ENCODE measurements at places on chromosomes 1 and 21.

GRCh38 chr1:193427524-193427923 is 241.1 kb upstream of the B3GALT2 start:
- DNase-seq: no peak

DNA sequence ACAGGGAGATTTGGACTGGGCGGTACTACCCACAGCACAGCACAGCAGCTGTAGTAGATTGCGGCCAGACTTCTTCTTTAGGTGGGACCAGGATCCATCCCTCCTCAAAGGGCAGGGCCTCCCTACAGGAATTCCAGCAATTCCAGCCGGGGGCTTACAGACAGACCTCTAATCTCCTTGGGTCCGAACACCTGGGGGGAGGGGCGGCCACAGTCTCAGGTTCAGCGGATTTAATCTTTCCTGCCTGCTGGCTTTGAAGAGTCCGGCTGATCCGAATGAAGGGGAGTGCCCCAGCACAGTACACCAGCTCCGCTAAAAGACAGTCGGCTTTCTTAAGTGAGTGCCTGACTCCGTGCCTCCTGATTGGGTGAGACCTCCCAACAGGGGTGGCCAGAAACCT is 1708.5 kb downstream of the BRINP3 start:
- no peak for DNase-seq

DNA sequence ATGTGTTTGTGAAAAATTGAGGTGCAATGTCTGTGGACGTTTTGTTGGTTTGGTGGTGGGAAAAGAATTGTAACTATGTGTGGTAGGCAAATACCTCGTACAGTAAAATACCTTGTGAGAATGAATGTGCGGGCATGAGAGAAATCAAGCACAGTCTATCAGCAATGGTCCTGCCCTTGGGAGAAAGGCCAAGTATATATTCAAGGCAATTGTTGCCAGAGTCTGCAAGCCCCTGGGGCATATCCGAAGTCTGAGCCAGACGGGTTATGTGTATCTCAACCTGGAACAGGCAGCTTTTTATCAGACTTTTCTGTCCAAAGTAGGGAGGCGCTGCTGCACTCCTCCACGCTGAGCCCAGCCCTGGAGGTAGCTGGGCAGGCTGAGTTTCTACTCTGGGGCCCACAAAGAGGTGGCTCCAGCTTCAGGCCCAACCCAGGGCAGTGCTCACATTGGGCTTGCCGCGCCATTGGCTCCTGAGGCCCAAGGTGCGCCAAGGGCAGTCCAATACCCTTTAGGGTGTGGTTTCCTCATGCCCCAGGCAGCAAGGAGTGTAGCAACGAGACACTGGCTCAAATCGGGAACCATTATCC is 9.4 kb upstream of the GNL2 start:
- DNase-seq: no peak

GRCh38 chr1:147641291-147641690 is 29.0 kb downstream of the ACP6 start:
- DNase-seq: no peak

GRCh38 chr1:246690100-246690499 is 34.1 kb upstream of the SCCPDH start:
- no peak for DNase-seq

DNA sequence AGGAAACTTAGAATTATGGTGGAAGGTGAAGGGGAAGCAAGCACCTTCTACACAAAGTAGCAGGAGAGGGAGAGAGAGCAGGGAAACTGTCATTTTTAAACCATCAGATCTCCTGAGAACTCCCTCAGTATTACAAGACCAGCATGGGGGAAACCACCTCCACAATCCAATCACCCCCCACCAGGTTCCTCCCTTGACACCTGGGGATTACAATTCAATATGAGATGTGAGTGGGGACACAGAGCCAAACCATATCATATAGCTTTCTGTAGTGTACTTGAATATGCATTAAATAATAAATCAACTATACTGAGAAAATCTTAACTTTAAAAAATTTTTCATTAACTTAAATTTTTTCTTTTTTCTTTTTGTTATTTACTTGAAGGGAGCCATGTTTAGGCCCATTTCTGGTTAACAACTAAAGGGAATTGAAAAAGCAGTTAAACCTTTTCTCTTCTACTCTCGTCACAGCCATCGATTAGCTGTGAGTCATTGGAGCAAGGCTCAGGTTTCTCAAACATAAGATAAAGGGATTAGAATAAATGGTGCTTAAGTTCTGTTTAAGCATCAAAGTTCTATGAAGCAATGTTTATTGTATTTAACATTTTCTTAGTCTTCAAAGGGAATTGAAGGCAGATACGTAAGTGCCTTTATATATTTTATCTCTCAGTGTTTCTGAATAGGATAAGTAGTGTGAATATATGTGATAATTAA is 72.2 kb upstream of the DPT start:
- no peak for DNase-seq

- DNase-seq: peak; percentile 31
Observed at GRCh38 chr1:111032295-111032897, 68.7 kb upstream of the LRIF1 start.

DNA sequence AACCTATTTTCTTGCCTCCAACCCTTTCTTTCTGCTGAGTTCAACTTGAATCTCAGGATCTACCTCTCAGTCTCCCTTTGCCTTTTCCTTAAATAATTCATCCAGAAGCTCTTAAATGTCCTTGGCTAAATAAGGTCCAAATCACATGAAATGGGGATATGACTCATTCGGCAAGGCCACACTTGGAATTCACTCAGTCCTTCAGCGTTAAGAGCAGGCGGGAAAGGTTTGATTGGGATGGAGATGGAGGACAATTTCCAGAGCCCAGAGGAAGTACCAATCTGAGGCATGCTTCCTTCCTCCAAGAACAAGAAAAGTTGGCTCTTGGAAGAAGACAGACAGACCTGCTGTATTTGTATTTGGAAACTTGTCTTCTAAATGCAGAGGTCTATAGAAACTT is 128.5 kb downstream of the PROX1 start:
- no peak for DNase-seq

GRCh38 chr1:206547104-206547503 is 39.8 kb downstream of the RASSF5 start:
- no peak for DNase-seq

- no peak for DNase-seq
Observed at GRCh38 chr1:239952348-239953308, 139.1 kb upstream of the FMN2 start.

DNA sequence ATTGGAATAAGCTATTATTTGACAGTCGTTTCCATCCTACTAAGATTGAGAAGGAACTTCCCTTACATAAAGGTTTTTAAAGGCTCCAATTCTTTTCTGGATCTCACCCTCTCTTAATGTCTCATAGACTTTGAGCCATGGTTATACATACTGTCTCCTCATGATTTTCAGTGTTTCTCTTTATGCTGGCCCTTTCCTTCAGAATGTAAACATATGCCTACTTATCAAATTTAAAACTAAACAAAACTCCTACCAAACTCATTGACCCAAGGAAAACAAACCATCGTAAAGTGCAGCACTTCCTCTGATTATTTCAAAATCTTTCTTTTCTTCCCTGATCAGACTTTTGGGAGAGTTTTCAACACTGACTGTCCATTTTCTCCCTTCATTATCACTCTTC is 163.4 kb upstream of the DPYD start:
- DNase-seq: no peak

DNA sequence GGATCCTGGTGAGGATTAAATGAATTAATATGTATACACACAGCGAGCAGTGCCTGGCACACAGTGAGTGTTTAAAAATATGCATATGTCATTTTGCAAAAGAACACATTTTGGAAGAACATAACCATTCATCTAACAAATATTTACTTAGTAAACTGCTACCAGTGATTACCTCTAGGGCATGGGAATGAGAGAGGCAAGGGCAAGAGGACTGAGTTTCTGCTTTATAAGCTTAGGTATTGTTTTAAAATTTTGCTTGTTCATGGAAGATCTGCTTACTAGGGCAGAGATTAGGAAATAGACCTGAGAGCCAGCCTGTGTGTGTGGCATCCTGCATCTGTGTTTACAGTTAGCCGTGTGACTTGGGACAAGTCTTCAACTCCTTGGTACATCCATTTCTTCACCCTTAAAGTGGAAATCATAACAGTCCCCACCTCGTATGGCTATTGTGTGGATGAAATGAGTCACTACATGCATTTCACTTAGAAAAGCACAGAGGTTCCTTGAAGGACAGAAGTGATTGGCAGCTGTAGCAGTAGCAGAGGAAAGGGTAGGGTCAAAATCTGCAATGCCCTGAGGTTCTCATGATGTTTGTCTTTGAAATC is 198.5 kb upstream of the FMN2 start:
- DNase-seq: no peak

- DNase-seq: no peak
Observed at GRCh38 chr1:16064536-16065268, 8.7 kb downstream of the FAM131C start.

DNA sequence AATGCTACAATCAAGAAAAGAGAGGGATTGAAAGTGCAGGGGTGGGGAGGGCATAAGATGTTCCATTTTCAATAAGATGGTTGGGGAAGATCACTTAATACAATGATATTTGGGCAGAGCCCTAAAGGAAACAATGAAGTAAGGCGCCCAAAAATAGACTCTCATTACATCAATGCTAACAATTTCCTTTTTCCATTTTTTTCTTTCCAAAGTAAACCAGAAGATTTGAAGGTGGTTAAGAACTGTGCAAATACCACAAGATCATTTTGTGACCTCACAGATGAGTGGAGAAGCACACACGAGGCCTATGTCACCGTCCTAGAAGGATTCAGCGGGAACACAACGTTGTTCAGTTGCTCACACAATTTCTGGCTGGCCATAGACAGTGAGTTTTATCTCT is 16.8 kb downstream of the IFNAR2 start:
- DNase-seq: no peak

DNA sequence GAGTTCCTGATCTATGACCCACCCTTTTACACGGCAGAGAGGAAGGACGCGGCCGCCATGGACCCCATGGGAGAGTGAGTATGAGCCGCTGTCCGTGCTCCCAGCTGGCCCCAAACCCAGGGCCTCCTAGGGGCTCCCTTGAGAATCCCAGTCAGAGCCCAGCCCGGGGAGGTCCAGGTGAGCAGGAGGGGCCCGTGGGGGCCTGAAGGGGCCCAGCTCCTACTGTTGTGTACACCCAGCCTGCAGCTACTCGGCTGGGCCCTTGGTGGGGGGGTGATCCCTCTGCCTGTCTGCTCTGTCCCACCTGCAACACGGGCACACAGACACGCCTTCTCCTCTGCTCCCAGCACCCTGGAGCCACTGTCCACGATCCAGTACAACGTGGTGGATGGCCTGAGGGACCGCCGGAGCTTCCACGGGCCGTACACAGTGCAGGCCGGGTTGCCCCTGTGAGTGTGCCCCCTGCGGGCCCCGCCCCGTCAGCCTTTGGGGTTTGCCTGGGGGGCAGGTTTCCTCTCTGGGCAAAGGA is 28.6 kb upstream of the LRRC3 start:
- DNase-seq: no peak

- DNase-seq: no peak
Observed at GRCh38 chr1:87864676-87865075, 536.0 kb downstream of the LMO4 start.

DNA sequence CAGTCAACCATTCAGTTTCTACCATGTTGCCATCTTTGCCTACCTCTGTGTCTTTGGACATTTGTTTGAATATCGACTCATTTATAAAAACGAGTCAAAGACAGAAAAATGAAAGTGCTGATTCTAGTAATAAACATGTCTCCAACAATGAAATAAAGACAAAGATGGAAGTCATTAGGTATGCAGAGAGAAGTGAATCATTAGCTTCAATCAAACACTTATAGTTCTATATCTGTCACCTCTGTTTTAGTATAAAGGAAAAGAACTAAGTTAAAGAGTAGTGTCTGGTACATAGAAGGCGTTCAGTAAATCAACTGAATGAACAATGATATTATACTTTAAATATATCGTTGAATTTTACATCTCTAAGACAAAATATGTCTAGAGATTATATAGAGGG is 1.7 kb upstream of the TSPAN2 start:
- no peak for DNase-seq

DNA sequence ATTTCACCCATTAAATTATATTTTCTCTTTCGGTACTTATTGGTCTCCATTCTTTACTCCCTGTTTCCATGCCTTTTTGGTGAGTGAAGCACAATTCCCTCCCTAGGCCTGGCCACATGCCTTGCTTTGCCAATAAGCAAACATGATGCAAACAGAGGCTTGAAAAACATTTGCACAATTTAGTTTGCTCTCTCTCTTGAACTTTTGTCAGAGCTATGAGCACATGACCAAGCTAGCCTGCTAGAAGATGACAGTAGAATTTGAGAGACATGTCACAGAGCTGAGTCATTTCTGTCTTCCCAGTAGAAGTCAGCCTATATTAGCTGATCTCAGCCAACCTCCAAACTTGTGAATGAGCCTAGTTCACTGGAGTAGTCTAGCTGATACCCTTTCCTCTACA is 24.6 kb downstream of the ANGPTL3 start:
- peak; percentile 95 for DNase-seq

DNA sequence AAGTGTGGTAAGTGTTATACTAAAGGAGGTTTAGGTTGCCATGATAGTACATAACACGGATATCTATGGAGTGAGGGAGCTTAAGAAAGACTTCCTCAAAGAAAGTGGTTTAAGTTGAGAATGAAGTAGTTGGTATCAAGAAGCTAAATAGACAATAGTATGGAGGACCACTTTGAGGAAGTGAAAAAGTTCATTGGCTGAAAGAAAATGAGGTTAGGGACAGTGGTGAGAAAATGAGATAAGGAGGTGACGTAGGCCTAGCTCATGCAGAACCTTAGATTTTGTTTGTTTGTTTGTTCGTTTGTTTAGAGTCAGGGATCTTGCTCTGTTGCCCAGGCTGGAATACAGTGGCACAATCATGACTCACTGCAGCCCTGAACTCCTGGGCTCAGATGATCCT is 72.2 kb upstream of the PPIH start:
- no peak for DNase-seq

GRCh38 chr1:208413006-208413405 is 168.8 kb upstream of the PLXNA2 start:
- no peak for DNase-seq

GRCh38 chr1:110594456-110595352 is 11.5 kb downstream of the KCNA2 start:
- DNase-seq: no peak

DNA sequence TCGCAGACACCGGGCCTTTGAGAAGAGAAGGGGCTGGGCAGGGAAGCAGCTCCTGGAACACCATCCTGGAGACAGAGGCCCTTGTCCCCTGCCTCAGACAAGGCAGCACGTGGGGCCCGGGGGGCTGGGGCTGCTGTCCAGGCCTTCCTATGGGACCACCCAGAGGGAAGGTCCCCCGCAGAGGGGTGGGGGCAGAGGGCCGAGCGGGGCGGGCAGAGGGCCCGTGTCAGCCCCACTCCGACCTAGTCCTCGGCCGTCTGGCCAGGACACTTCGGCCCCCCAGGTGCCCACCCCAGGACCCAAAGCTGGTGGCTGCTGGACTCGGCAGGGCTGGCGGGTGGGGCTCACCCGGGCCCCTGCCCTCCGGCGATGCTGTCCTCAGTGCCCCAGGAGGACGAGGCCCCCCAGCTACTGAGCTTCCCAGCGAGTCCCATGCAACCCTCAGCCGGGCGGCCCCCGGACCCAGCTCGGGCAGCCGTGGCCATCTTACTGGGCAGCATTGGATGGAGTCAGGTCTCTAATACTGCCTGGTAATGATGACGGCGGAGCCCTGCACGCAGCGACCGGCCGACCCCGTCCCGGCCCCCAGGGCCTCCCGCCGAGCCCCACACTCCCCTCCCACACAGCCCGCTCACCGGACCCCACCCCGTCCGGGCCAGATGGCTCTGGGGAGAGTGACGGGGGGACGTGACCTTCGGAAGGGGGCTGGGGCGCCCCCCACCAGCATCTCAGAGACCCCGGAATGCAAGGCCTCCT is 6.9 kb upstream of the TTLL10 start:
- DNase-seq: no peak

GRCh38 chr21:33039536-33039935 is 13.8 kb downstream of the OLIG2 start:
- no peak for DNase-seq

GRCh38 chr1:78255383-78255782 is 209.6 kb downstream of the GIPC2 start:
- peak; percentile 6 for DNase-seq

Data from fibroblast of skin of scalp (primary cell).